IPS DF 6.9 (cell line): ENCODE measurements at places on chromosomes 13 and 19.

DNA sequence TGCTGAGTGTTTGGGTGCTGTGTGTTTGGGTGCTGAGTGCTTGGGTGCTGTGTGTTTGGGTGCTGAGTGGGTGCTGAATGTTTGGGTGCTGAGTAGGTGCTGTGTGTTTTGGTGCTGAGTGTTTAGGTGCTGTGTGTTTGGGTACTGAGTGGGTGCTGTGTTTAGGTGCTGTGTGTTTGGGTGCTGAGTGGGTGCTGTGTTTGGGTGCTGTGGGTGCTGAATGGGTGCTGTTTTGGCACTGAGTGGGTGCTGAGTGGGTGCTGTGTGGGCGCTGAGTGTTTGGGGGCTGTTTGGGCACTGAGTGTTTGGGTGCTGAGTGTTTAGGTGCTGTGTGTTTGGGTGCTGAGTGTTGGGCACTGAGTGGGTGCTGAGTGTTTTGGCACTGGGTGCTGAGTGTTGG is 48.5 kb upstream of the F7 start:
- DNase-seq, result no peak

DNA sequence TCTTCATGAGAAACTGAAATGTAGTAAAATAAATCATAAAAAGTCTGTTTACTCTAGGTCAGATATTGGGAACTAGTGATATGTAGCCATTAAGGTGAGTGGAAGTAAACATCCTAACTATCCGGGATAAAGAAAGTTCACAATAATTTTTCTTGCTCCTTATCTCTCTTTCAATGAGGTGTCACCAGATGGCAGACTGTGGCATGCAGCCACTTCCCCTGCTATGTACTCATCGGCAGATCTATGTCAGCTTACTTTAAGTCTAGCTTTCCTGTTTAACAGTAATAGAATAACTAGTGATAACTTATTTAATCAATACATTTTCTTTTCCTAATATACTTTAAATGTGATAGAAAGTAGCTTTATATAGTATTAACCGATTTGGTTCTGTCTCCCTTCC is 181.9 kb downstream of the NDFIP2 start:
- DNase-seq, result no peak

DNA sequence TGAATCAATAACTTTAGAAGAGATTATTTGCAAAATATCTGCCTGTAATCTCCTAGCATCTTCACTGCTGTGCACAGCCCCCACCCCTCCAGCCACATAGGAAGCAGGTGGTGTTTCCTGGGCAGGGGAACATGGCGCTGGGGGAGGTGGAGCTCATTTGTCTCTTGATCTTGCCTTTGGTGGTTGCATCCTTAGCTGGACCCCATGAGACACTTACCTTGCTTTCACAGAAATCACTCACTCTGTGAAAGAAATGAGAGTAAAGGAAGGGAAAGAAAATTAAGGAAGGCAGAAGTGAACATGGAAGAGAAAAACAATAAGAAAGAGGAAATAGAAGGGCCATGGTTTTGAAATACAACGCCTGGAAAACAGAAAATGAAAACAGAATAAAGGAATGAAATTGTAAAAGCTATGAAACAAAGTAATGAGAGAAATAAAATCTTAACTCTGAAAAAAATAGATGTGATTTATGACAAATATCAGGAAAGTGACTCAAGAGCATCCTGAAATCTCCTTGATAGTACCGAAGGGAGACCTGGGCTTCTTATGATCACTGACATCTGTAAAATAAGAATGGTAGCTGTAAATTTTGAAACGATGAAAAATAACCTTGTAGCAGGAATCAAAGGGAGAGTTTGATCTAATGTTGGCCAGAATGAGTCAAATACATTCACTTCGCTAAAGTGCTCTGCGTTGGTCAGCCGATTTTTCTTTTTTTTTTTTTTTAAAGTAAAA is 17.2 kb upstream of the RNASEH2B start:
- no peak for DNase-seq

DNA sequence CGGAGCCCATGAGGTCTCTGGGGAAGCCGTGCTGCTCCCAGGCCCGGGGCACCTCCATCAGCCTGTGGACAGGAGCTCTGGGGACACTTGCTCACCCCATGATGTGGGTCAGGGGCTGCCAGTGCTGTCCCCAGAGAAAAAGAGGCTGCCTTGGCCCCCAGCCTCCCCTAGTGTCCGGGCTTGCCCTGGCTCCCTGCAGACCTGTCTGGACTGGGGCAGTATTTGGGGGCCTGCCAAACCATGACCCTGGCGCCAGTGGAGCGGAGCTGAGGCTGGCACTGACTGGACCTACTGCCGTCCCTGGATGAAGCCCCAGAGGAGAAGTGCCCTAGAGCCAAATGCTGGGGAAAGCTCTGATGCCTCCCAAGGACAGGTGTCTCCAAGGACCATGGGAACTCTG is 30.4 kb downstream of the ELAVL1 start:
- no peak for DNase-seq

DNA sequence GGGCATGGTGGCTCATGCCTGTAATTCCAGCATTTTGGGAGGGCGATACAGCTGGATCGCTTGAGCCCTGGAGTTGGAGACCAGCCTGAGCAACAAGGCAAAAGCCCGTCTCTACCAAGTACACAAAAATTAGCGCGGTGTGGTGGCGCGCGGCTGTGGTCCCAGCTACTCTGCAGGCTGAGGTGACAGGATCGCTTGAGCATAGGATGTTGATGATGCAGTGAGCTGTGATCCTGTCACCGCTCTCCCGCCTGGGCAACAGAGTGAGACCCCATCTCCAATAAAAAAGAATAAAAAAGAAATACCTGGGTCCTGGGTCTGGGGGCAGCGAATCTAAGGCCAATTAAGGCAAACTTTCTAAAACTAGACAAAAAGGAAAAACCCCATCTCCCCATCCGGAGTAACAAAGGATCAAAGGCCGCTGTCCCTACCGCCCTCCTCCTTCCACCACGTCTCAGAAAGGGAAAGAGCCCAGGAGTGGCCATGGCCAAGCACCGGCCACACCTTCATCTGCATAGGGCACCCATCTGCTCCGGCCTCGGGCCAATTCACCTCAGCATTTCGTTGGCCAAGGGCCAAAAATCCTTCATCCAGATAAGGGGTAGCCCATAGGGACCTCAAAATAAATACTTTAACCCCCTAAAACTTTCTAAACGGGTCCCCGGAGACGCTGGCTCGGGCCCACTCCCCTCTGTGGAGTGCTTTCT is 851 bp downstream of the ZNF320 start:
- no peak for DNase-seq

DNA sequence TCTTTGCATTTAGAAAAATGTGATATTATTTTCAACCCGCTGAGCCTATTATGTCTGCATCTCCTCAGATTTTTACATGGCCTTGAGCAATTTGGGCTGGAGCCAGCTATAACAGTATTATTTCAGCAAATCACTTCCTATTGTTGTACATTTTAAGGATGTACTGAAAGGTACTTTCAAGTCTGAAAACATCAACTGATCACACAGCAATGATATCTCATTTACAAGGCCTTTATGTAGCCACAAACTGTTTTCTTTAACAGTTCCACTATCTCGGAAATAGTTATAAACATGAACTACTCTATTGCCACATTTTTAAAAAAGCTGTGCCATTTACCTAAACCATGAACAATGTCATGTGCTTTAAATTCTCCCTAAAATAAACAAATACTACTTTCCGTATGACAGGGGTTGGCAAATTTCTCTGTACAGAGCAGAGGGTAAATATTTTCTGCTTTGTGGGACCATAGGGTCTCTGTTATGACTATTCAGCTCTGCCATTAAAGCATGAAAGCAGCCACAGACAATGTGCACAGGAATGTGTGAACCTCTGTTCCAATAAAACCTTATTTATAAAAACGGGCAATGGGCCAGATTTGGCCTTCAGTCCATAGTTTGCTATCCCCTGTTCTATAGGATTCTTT is 560.4 kb downstream of the GPC6 start:
- DNase-seq, result no peak

DNA sequence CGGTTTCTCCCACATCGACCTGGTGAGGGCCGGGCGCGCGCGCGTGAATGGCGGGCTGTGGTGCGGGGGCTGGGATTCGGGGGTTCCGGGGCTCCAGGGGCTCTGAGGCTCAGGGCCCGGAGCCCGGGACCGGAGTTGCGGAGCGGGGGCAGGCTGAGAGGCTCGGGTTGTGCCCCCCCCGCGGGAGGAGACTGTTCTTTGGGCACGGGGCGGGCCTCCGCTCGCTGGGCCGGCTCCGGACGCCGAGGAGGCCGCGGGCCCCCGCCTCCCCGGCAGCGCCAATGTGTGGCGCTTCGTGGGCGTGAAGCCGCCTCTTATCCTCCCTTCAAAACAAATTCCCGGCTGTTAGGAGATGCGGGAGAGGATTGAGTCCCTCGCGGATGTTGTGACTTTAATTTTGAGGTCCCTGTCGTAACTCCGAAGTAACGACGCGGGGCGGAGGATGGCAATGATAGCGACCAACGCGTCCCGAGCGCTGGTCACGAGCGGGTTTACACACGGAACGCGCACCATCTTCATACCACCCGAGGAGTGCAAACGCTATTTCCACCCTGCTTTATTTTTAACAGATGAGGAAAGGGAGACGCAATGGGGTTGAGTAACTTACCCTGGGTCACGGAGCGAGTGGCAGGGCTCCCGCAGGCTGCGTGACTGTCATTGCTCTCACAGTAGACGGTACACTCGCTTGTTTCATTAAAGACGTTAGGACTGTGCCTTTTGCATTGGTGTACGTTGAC is 536 bp downstream of the UBA2 start:
- DNase-seq, result no peak

DNA sequence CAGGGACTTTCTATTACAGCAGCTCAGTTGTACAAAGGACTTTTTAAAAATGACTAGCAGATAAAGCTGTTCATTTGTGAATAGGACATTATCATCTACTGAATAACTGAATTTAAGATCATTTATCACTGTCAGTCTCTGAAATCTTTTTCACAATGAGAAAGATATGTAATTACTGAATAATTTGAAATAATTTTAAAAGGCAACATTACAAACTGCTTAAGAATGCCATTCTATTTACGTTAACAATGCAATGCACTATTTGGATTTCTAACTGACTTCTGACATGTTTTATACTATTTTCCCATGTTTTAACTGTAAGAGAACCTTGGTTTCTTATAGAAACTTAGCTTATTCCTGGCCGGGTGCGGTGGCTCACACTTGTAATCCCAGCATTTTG is 2033.0 kb upstream of the PCDH20 start:
- DNase-seq, result no peak

- DNase-seq, result no peak
These were observed 4.6 kb upstream of the ZNF45 start for GRCh38 chr19:43939557-43940260.
